Stimulated activated CD8-positive, alpha-beta memory T cell treated with anti-CD3 and anti-CD28 coated beads, Interleukin-2, amount 100 ng/mL, for 1 hour (primary cell): ENCODE measurements at places on chromosomes 11 and 22.

DNA sequence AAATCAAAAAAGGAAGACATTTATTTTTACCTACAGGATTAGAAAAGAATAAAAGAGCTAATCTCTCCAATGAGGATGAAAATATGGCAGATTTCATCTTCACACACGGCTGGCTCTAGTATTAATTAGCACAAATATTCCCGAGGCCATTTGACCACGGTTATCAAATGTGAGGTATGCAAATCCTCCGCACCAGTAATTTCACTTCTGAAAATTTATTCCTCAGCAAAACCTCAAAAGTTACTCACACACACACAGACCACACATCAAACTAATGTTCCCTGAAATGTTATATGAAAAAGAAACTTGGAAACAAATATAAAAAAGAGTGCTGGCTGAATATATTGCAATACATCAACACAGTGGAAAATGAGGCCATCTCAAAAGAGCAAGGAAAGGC lies 32.8 kb downstream of the CELSR1 start:
- no peak for DNase-seq

- DNase-seq: no peak
These were observed 7.1 kb upstream of the TPST2 start for GRCh38 chr22:26597026-26597425.

- DNase-seq: no peak
These were observed 25.2 kb downstream of the GVQW3 start for GRCh38 chr11:76406359-76406758.

DNA sequence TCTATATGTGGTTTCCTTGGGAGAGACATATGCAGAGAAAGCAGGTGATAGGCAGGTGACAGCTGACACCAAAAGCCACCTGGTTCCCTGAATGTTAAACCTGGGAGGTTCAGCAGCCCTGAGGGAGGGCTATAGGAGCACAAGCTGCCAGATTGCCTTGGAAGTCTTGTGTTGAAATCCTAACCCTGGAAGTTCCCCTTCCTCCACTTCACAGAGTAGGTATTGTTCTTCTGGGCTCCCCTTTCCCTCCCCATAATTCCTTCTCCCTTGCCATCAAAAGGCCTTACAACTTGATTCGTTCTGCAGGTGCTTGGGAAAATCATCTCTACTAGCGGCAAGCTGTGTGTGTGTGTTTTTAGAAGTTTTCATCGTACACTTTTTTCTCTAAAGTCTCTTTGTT lies 5.4 kb downstream of the LDLRAD3 start:
- no peak for DNase-seq

- no peak for DNase-seq
These were observed 446.9 kb upstream of the B3GAT1 start for GRCh38 chr11:134858783-134859480.

DNA sequence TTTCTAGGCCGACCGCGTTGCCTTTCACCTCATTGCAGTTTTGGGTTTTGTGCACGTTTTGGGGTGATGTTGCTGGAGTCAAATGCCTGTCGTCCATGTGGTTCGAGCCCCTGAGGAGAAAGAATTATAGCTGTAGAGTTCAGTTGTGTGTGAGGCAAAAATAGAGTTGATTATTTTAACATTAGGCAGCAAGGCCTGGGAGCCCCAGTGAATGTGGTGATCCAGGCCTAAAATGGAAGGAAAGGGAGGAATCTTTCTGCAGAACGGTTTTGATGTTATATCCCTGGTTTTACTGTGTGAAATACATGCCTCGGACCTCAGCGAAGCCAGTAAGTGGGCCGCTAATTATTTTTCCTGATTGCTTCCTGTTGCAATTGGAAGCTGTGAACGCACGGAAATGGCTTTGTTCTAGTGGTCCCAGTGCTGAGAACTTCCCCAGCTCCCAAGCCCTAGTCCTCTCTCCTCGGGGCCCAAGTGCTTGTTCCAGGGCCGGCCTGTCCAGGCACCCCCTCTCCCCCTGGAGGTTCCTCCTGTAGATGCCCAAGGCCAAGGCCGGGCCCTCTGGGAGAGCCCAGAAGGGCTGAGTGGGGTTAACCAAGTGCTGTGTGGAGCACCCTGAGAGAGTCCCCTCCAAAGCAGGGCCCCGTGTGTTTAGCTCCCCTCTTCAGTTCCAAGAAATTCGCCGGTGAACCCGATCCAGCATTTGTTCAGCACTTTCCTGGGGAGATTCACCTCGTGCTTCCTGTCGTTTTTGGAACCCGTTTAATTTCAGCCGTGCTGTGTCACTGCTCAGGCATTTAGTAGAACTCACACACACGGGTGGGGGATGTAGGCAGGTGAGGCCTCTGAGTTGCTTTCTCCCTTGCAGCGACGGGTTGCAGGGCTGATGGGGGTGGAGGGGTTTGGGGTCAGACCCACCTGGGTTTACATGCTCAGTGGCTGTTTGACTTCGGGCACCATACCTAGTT lies 2.1 kb downstream of the LRP5 start:
- no peak for DNase-seq

DNA sequence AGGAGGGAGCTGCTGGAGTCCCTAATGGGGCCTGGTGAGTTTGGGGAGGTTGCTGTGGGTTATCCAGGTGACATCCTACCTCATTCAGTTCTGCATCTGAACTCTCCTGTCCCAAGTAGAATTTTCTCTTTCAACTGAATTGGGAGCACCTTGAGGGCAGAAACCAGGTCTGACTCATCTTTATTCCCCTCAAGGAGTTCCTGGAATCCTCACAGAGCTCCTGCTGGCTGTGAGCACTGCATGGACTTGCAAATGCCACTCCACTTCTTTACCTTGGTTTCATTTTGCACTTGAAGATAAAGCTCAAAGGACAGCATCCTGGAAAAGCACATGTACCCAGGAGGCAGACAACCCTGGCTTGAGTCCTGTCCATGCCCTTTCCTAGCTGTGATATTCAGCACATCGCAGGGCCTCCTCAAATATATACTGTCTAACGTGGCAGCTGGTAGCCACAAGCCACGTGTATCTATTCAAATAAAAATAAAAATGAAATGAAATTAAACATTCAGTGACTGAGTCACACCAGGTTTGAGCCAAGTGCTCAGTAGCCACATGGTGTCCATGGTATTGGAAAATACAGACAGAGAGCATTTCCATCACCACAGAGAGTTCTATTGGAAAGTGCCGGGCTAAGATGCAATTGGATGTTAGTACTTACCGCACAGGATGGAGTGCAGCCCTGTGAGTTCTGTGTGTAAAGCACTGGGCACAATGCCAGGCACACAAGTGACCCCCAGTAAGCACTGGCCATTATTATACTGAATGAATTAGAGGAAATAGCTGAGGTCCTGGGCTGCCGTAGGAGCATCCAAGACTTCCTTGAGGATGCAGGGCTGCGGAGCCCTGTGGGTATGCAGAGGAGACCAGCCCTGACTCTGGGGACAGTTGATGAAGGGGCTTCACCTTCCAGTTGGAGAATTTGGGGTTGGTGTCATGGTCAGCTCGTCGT lies 149.0 kb downstream of the PKNOX2 start:
- no peak for DNase-seq

DNA sequence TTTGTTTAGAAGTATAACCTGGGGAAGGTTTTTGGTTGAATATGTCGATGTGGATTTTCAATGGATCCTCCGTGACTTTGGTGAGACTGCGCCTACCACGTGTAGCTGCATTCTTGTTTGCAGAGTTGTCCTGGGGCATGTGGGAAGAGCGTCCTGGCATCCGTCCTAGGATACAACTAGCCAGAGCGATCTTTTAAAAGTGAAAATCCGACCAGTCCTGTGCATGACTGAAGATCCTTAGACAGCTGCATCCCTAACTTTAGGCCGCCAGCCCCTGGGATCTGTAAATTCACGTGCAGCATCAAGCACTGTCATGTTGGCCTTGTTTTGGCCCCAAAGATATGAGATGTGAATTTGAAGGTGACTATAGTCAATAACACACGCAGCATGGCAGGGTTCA lies 22.4 kb upstream of the THY1 start:
- no peak for DNase-seq

DNA sequence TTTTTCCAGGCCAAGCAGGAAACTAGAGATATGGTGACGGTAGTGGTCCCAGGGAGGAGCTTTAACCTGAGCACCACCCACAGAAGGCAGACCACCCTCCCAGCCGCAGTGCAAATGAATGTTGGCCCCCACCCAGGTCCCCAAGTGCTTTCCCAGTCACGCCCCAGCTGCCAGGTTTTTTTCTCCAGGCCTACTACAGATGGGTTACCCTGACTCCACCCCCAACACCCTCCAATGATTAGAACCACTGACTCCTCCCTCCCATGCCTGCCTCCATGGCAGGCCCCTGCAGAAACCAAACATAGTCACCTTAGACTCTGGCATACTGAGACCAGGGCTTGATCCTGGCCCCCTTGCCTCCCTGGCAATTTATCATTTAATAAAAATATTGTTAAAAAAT lies 58.7 kb upstream of the CHST1 start:
- DNase-seq: no peak

DNA sequence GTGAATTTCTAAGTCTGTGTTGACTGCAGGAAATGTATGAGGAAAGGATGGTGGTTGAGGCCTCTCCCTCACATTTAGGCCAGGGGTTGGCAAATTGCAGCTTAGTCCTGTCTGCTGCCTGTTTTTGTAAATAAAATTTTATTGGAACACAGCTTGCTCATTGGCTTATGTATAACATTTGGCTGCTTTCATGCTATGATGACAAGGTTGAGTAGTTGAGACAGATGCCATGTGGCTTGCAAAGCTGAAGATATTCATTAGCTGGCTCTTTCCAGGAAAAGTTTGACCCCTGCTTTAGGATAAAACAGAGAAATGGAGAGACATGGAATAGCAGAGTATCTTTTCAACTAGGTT lies 46.2 kb downstream of the BCR start:
- DNase-seq: no peak

DNA sequence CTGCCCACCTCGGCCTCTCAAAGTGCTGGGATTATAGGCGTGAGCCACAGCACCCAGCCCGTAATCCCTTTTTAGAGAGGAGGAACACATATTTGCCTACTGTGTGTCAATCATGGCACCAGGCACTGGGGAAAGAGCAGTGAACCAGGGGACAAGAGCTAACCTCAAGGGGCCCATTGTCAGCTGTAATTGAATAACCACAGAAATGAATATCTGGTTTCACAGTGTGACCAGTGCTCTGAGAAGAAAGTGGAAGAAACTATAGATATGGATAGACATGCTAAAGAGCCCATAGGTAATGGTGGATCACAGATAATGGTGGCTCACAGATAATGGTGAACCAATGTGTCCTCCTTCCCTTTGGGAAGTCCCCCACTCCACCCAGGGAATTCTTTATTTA lies 8.6 kb upstream of the KCTD14 start:
- no peak for DNase-seq

GRCh38 chr22:42808521-42808920 lies 48.6 kb downstream of the ARFGAP3 start:
- no peak for DNase-seq
